ENCODE measurements at places on chromosomes 6 and 20.

DNA sequence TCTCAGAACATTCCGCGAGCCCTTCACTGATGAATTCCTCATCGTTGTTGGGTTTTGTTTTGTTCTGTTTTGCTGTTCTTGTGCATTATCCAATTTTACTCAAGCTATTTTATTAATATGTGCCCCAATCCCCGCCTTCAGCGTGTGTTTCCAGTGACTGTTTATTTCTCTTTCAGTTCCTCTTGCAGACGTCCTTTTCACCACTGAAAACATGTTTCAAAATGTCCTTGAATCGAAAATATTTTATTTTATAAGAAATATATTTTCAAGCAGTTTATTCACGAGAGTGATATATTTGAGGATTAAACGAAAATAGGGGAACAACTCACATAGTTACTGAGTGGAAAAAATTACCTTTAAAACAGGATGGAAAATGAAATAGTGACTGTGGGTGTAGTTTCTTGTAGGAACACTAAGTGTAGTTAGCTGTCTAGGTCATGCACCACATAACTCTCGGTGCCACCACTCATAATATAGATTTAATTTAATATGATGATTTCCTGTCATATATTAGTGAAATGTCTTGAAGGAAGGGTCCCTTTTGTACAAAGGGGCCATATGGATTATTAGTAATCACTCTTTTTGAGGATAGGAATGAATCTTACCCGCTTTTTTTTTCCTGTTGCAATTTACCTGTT is 45.3 kb upstream of the HDDC2 start:
- no peak for DNase-seq

DNA sequence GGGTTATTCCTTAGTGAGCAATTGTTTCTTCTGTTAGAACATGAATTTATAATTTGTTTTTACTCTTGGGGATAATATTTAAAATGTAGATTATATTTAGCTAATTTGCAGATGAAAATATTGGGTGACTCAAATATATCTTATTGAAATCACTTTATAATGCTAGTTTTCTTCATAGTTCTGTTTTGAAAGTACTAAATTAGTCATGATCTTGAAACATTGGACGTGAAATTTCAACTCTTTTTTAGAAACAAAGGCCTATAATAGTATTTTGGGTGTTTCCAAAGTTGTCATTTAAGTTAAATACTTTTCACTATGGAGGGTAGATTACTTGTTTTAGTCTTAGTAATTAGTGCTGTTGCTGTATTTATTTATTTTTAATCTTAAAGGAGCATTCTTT is 250.9 kb downstream of the UTRN start:
- DNase-seq, result no peak

DNA sequence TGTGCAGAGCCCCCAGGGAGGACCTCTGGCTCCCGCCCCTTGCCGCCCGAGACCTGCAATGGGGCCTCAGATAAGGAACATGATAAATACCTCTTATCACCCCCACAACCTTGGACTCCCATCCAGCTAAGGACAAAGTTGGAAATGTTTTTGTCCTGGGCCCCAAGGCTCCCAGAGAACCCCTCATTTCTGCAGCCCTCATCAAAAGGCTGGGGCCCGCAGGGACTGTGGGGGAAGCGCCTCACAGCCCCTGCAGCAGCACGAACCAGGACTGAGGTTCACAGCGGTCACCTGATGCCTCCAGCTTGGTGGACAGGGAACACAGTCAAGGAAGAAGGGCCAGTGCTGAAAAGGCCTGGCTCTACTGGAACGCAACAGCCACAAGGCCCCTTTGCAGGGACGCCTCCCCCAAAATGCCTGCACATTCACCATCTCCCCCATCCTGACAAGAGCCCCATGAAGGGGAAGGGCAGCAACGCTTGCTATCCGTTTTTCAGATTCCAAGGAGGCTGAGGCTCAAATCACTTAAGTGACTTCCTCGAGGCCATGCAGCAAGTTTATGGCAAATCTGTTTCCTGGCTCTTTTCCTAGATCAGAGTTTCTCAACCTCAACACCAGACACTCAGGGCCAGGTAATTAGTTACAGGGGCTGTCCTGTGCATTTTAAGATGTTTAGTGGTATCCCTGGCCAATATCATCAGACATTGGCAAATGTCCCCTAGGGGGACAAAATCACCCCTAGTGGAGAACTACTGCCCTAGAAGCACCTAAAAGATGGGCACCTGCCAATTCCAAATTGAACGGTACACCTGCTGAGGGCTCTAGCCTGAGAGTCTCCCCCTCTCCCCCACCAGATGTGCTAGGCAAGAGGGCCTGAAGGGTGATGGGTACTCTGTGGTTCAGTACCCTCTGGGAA is 10.6 kb downstream of the TFEB start:
- no peak for DNase-seq

DNA sequence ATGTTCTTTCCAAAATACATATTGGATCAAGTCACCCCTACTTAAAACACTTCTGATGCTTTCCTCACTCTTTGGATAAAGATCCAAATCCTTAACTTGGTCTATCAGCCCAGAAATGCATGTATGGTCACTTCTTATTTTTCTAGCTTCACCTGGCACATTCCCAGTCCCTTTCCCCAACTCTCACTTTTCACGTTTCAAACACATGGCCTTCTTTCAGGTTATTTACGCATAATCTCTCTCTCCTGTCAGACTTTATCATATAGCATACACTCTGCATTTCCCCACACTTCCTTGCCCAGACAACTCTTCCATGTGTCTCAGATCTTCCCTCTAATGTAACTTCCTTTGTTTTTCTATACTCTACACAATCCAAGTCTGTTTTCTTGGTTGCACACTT is 12.8 kb downstream of the PHIP start:
- peak; percentile 29 for DNase-seq

All from KBM-7 (cell line).